Colonic mucosa (tissue), 4 donors: ENCODE measurements at places on chromosomes 1 and 21. TPM values are rescaled to one million over a fixed set of nuclear protein-coding genes. Genes with fewer than 3 reads are reported as not detected.

GRCh38 chr1:83574791-83575190, 424.1 kb downstream of the TTLL7 start:
- no peak for DNase-seq
- no peaks in the 10 kb centered on the region for H3K27me3 ChIP-seq
- H3K4me1 ChIP-seq = no peaks in the 10 kb centered on the region
- H3K36me3 ChIP-seq = no peaks in the 10 kb centered on the region

DNA sequence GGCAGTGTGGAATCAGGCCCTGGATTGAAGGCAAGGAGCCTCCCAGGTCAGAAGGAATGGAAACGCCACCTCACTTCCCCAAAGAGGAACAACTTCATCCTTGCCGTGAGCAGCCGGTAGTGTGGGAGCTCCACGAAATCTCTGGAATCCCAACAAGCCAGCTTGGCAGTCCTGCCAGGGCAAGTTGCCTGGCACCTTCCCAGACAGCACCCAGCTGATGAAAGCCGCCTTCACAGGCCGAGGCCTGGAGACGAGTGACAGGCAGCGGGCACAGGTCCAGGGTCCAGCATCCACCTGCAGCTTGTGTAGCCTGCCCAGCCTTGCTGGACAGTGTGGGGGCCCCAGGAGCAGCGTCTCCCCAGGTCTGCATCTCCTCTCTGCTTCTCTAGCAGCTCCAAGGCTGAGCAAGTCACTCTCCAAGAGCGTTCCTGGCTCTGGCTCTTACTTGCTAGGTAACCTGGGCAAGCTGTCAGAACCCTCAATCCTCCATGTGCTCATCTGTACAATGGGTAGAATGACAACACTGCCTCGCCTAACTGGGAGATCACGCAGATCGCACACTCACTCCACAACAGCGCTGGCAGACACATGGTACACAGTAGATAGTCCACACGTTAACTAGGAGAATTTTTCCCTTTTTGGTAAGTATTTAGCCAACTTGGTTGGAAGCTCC, 43.0 kb downstream of the ACOT7 start:
- H3K27me3 ChIP-seq = no peaks in the 10 kb centered on the region
- H3K4me3 ChIP-seq = no peak overlapping the region
- no peak overlapping the region for H3K27ac ChIP-seq
- H3K4me1 ChIP-seq = peaks cover 24% of the 10 kb centered on the region

Gene KCNA2
- total RNA-seq = 0.17 TPM

DNA sequence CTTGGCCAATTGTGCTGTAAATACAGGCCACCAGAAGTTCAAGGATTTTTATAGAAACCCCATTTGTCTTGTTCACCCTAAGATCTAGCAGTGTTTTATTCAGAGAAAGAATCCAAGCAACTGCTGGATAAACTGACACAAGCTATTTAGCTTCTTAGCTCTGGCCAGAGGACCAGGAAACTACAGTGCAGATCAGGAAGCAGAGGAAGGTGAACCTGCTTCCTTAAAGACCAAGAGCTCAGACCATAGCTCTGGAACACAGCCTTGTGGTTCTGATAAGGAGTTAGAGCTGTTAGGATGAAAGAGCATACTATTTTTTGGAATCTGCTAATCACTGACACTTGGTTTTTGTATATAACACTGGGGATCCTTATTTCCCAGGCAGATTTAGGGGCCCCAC, 5.2 kb upstream of the CCDC17 start:
- no peak overlapping the region for H3K4me3 ChIP-seq
- no peaks in the 10 kb centered on the region for H3K27me3 ChIP-seq
- DNase-seq = no peak
- no peak overlapping the region for H3K27ac ChIP-seq

GRCh38 chr1:53769780-53770179, 30.8 kb upstream of the GLIS1 start:
- H3K4me3 ChIP-seq = no peak overlapping the region
- no peaks in the 10 kb centered on the region for H3K4me1 ChIP-seq
- H3K27ac ChIP-seq = no peak overlapping the region
- no peak for DNase-seq

DNA sequence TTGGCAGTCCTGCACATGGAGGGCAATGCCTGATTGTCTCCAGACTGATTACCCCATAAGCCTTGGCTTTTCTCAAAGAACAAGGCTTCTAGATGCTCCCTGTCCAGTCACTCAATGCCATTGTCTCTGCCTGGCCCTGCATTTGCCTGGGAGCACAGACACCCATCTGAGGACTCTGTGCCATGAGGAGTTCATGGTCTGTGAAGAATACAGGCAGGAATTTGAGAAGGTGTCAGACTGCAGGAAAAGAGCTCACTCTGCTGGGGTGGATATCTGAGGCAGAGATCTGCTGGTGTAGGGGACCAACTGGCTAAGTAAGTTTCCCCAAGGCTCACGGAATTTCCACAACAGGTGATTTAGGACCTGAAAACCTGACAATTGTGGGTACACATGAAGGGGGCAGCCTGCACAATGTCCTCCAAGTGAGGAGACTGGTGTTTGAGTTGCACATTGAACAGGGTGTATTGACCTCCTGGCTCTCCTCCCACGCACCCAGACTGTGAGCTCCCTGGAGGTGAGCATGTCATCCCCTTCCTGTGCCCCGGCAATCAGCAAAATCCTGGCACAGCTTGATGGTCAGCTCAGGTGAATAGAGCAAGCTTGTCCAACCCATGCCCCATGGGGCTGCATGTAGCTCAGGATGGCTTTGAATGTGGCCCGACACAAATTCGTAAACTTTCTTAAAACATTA, 829 bp downstream of the CYP4A22 start:
- no peak overlapping the region for H3K27ac ChIP-seq
- no peak for DNase-seq
- H3K36me3 ChIP-seq = no peaks in the 10 kb centered on the region
- no peaks in the 10 kb centered on the region for H3K27me3 ChIP-seq
- H3K4me1 ChIP-seq = no peaks in the 10 kb centered on the region

- no peak overlapping the region for H3K4me3 ChIP-seq
- no peak overlapping the region for H3K27ac ChIP-seq
- H3K4me1 ChIP-seq = peaks cover 5% of the 10 kb centered on the region
- H3K27me3 ChIP-seq = no peaks in the 10 kb centered on the region
- peaks cover 10% of the 10 kb centered on the region for H3K36me3 ChIP-seq
- DNase-seq = peak; percentile 75
Observed at GRCh38 chr1:46613661-46614603, 2.7 kb downstream of the MOB3C start.

Gene CDA
- 110 TPM for total RNA-seq

DNA sequence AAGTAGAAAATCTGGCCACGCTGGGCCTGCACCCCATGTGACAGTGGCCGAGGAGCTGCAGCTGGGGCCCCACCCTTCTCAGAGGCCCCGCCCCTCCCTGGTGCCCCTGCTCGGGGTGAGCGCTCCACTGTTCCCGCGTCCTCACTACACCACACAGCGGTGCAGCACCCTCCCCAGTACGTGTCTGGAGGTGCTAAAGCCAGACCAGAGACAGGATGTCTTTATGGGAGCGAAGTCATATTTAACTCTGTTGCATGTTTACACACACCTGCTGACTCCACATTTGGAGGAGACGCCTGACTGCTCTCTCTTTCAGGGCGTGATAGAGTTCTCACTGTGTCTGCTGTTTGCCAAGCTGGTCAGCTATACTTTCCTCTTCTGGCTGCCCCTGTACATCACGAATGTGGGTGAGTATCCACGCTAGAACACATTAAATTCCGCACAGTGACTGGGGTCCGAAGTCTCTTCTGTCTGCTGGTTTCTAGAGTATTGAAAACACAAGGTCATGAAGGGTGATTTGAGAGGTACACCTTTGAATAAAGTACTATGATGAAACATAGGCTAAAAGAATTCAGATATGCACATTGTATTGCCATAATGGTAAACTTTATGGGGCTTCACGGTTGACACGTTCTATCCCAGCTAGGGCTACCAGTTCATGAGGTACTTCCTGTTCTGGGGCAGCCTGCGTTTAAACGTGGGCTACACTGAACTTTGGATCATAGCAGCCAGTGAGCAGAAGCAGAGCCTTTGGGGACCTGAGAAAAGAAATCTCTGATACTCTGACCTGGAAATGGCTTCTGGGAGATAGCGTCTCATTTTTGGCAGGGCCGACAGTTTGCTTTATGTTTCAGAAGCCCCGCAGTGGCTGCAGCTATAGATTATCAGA, 48.4 kb downstream of the SLC37A1 start:
- no peaks in the 10 kb centered on the region for H3K4me1 ChIP-seq
- peak; percentile 74 for DNase-seq
- H3K4me3 ChIP-seq = no peak overlapping the region
- peak overlapping the region; percentile 18 for H3K27ac ChIP-seq

- DNase-seq = no peak
- no peaks in the 10 kb centered on the region for H3K4me1 ChIP-seq
- H3K4me3 ChIP-seq = no peak overlapping the region
- H3K27me3 ChIP-seq = no peaks in the 10 kb centered on the region
- H3K27ac ChIP-seq = no peak overlapping the region
- H3K36me3 ChIP-seq = no peaks in the 10 kb centered on the region
Observed at GRCh38 chr1:105083611-105084010, 1333.9 kb downstream of the AMY1C start.

GRCh38 chr1:54088385-54088784, 35.0 kb downstream of the TCEANC2 start:
- no peak overlapping the region for H3K27ac ChIP-seq
- no peaks in the 10 kb centered on the region for H3K36me3 ChIP-seq
- no peak overlapping the region for H3K4me3 ChIP-seq
- no peak for DNase-seq
- no peaks in the 10 kb centered on the region for H3K4me1 ChIP-seq
- no peaks in the 10 kb centered on the region for H3K27me3 ChIP-seq

GRCh38 chr1:220786057-220786336, 716 bp upstream of the MTARC1 start:
- H3K36me3 ChIP-seq = no peaks in the 10 kb centered on the region
- H3K4me1 ChIP-seq = no peaks in the 10 kb centered on the region
- peak; percentile 36 for DNase-seq
- peak overlapping the region; percentile 82 for H3K27ac ChIP-seq
- H3K4me3 ChIP-seq = peak overlapping the region; percentile 56

DNA sequence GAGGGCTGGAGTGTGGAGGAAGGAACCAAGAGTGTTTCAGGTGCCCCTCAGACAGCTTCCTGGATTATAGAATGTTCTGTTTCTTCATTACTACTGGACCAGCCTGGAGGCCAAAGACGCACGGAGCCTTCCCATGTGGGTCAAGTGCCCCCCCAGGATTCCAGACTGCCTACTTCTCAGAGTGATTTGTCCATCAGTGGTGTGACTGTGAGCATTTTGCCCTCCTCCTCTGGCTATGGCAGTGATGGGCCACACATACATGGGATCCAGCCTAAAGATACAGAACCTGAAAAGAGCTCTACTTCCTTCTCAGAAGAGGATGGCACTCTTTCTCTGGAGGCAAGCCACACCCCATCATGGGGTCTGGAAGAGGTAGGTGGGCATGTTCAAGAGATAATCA, 64.9 kb downstream of the MACF1 start:
- H3K36me3 ChIP-seq = no peaks in the 10 kb centered on the region
- H3K27ac ChIP-seq = peak overlapping the region; percentile 20
- DNase-seq = no peak
- H3K27me3 ChIP-seq = no peaks in the 10 kb centered on the region
- peaks cover 12% of the 10 kb centered on the region for H3K4me1 ChIP-seq

DNA sequence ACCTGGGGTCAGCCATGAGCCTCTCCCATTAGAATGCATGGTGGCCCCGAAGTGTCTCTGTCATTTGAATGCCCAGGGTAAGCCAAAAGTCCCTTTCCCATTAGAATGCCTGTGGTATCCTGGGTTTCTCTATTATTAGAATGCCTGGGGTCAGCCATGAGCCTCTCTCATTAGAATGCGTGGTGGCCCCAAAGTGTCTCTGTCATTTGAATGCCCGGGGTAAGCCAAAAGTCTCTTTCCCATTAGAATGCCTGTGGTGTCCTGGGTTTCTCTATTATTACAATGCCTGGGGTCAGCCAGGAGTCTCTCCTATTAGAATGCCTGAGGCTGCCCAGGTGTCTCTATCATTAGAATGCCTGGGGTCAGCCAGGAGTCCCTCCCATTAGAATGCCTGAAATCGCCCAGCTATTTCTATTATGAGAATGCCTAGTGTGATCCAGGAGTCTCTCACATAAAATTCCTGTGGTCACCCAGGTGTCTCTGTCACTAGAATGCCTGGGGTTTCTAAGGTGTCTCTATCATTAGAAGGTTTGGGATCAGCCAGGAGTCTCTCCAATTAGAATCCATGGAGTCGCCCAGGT, 65.5 kb downstream of the RNF187 start:
- no peaks in the 10 kb centered on the region for H3K27me3 ChIP-seq
- H3K36me3 ChIP-seq = no peaks in the 10 kb centered on the region
- H3K27ac ChIP-seq = no peak overlapping the region
- no peak for DNase-seq
- no peak overlapping the region for H3K4me3 ChIP-seq
- no peaks in the 10 kb centered on the region for H3K4me1 ChIP-seq

DNA sequence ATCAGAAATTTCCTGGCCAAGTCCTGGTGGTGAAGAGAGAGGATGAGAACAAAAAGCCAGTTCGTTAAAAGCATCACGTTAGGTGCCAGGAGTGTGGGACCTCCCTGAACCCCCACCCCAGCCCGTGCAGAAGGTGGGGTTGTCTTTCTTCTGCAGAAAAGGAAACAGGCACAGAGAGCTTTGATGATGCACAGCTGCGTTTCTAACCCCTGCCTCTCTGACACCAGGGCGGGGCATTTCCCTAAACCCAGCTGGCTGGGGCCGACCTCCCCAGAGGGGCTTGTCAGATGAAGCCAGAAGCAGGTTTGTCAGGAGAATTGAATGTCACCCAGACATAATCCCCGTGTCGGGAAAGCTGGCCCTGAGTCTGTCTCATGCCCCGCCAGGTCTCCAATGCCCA, 189.3 kb upstream of the EDN2 start:
- H3K4me1 ChIP-seq = no peaks in the 10 kb centered on the region
- no peak overlapping the region for H3K27ac ChIP-seq
- no peaks in the 10 kb centered on the region for H3K27me3 ChIP-seq
- H3K4me3 ChIP-seq = no peak overlapping the region

DNA sequence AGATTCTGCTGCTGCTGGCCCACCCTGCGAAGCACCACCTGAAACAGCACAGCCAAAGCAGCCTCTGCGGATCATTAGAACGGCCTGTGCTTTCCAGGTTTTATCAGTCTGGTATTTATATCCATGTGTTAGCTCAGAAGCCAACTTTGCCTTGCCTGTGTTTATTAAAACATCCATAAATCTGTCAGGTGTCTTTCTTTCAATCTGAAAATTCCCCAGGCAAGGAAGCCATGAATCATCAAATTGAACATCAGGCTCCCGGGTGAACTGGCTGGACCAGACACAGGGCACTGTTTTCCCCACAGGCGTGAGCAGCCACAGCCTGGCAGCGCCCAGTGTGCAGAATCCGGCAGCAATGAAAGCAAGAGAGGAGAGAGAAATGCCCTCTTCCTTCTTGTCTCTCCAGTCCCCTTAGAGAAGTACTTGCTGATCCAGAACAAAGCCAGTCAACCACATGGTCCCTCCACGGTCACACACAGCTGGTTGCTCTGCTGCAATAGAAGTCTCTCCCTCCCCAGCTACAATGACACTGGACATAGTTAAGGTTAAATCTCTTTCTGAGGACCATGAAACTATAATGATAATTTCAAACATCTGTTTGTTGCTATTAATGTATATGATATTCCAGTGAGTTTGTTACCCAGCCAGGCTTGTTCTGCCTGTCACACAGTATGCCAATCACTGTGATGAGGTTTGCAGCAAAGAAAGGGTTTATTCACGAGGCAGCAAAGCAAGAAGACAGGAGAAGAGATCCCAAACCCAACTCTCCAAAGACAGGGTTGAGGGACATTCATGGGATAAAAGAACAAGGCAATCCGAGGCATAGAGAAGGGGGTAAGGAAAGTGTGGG, 212.1 kb upstream of the FMN2 start:
- no peaks in the 10 kb centered on the region for H3K36me3 ChIP-seq
- no peaks in the 10 kb centered on the region for H3K27me3 ChIP-seq

Gene PARS2
- 11.1 TPM for total RNA-seq

Gene OR2M5
- total RNA-seq = not detected

Gene C1orf167
- total RNA-seq = not detected

Gene TGFB2
- total RNA-seq = 0.27 TPM
